Lung (tissue), 17 donors: ENCODE measurements at places on chromosomes 1 and 21.

GRCh38 chr1:175840787-175841186, 97.4 kb upstream of the TNR start:
- DNase-seq: no peak

- DNase-seq: no peak
Measured at GRCh38 chr1:105100102-105100501, 1350.4 kb downstream of the AMY1C start.

- peak; percentile 78 for DNase-seq
Measured at GRCh38 chr1:57623039-57623790, 199.4 kb upstream of the DAB1 start.

DNA sequence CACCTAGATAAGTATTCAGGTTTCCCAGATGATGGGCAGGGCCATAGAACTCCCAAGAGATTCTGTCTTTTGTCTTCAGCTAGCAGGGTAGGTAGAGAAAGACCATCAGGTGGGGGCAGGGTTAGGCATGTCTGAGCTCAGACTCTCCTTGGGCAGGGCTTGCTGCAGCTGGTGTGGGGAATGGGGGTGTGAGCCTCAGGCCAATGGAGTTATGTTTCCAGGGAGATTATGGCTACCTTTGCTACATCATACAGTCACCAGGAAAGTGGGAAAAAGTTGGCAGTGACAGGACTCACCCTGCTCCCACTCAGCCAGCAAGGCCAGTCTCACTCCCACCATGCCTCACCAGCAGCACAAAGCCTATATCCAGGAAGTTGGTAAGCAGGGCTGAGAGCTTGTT, 77.8 kb downstream of the DRAM2 start:
- no peak for DNase-seq

GRCh38 chr1:233252441-233252840, 43.1 kb downstream of the PCNX2 start:
- peak; percentile 49 for DNase-seq
